ENCODE measurements at places on chromosomes 1 and 21.
A peak's percentile ranks its signal among the peaks of the same experiment; 100 is the strongest.

GRCh38 chr1:109655615-109656519, at the start of gene GSTM4:
Gene GSTM4, plus strand, starts transcription at chr1:109656099. Its CDS starts 291 bp downstream, at chr1:109656390.
- no peak for DNase-seq

- peak; percentile 48 for DNase-seq
Measured at GRCh38 chr1:60234776-60235175, 161.2 kb upstream of the C1orf87 start.

GRCh38 chr1:186483561-186483960, 22.6 kb upstream of the PDC start:
- DNase-seq: no peak

DNA sequence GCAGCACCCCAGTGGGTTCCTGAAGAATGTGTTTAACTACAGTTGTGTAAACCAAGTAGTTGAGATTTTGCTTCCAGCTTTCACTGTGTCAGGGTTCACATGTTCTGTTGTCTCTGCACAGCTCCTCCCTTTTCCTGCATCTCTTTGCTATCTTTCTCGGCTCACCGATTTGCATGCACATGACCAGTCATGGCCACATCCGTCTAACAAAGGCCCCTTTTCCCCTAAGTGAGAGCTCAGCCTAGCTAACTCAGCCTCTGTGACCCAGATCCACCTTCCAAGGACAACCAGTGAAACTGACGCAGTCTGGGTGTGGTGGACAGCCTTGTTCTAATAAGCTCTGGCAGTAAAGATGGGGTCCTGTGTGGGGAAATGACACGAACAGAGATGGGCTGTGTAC, 101.1 kb downstream of the ZP4 start:
- DNase-seq: no peak

GRCh38 chr1:63969441-63969901, 195.7 kb downstream of the ROR1 start:
- DNase-seq: peak; percentile 39

- DNase-seq: peak; percentile 31
Measured at GRCh38 chr1:1433804-1434130, 1.7 kb upstream of the VWA1 start.

- DNase-seq: no peak
Measured at GRCh38 chr1:184062640-184063286, 11.2 kb downstream of the TSEN15 start.

GRCh38 chr1:79193211-79194079, 186.9 kb upstream of the ADGRL4 start:
- DNase-seq: no peak

- DNase-seq: no peak
Measured at GRCh38 chr1:229252228-229252984, 18.5 kb upstream of the RAB4A start.

DNA sequence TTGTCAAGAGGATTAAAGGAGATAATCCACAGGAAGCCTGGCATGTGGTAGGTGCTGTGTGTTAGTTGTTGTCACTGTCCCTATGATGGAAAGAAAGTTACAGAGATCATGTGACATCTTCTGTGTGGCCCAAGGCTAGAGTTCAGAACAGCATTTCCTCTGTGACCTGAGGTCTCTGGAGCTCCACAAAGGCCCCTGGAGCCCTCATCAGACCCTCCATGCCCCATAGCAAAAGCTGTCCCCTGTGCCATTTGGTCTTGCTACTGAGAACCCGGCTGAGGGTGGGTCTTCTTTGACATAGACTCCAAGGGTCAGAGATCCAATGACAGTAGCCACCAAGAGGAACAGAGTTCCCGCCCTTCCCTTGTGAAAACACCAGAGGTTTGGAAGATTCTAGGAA, 8.1 kb downstream of the CELA2B start:
- no peak for DNase-seq

DNA sequence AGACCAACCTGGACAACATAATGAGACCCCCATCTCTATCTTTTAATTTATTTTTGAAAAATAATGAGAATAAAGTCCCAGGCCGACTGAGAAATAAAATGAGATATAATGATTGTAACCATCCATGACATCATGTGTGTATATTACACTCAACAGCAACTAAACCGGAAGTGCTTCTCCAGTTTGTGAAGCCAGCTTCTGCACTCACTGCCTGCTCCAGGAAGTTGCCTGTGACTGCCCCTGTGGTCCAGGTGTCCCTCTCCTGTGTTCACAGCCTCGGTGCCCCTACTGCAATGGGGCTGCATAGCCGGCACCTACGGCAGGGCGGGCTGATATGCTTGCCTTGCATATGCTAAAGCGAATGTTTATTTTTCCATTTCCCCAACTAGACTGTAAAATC, 68.3 kb downstream of the SSBP3 start:
- no peak for DNase-seq

GRCh38 chr1:236460103-236460502, 63.7 kb upstream of the LGALS8 start:
- no peak for DNase-seq

- DNase-seq: no peak
Measured at GRCh38 chr1:183991348-183991747, 46.2 kb downstream of the COLGALT2 start.

GRCh38 chr1:207025146-207025880, 7.2 kb downstream of the C1orf116 start:
- no peak for DNase-seq

Measured in NCI-H2171 treated with DMSO at 0.1 percent for 48 hours (cell line).